ENCODE measurements at places on chromosomes 2 and 18.

GRCh38 chr2:223049356-223049755, 2.6 kb upstream of the KCNE4 start:
- no peak for DNase-seq

DNA sequence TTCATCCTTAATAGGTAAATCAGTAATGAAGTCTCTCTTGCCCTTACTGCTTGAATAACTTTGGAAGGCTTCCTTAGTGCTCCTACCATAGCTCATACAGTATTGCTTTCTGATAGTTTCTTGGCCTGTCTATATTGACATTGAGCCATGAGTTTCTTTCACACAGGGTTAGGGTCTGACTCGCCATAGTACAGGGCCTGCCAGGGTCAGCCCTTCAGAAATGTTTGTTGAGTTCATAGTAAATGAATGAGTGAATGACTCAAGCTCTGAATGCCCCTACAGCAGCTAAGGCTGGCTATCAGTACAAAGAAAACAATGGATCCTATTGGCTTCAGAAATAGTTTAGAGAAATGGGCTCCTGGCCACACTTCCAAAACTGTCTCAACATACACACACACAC, 65.0 kb upstream of the LRATD1 start:
- no peak for DNase-seq

GRCh38 chr2:230942920-230943896, 18.2 kb upstream of the GPR55 start:
- DNase-seq, result no peak

- DNase-seq, result no peak
Observed at GRCh38 chr2:48755473-48755872, at the start of gene LHCGR. Gene LHCGR (minus strand): TSS chr2:48755724. CDS start chr2:48755671, 53 bp downstream.

- peak; percentile 85 for DNase-seq
Observed at GRCh38 chr2:32865399-32866068, 81.2 kb upstream of the LTBP1 start.

DNA sequence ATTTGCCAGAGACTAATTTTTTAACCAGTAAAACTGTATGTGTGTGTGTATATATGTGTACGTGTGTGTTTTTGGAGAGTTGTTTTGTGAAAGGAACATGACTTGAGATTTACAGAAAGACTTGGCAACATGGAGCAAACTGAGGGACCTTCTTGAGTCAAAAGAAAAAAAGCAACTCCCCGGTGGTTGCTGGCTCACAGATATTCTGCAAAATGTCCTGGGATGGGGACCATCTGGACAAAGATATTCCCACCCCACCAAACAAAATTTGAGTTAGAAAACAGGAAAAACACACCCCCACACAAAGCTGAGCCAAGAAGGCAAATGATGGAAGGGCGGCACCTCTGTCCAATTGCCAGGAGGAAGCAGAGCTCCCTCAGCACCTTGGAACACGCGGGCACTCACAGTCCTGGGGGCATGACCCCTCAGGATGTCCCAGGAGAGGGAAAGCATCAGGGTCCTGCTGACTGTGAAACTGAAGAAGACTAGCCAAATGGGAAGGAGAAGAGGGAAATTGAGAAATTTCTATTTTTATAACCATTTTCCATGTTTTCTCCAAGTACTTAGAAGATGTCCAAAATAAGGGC, 290.2 kb upstream of the ACVR2A start:
- no peak for DNase-seq

DNA sequence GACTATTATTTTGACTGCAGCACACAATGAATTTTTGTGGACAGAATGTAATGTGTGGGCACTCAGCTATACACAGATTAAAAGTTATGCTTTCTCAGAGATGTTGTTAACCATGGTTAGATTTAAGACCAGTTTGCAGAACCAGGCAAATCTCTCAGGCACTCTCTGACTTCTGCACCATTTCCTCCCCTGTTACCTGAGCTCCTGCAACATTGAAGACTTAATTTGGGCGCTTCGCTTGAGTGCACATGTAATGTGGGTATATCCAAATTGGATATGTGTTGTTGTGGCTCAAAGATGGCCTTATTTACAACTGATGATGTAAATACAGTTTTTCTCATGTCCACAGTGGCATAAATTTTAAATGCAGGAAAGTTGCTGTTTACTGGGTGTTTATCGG, 469.4 kb downstream of the PTPRM start:
- no peak for DNase-seq

DNA sequence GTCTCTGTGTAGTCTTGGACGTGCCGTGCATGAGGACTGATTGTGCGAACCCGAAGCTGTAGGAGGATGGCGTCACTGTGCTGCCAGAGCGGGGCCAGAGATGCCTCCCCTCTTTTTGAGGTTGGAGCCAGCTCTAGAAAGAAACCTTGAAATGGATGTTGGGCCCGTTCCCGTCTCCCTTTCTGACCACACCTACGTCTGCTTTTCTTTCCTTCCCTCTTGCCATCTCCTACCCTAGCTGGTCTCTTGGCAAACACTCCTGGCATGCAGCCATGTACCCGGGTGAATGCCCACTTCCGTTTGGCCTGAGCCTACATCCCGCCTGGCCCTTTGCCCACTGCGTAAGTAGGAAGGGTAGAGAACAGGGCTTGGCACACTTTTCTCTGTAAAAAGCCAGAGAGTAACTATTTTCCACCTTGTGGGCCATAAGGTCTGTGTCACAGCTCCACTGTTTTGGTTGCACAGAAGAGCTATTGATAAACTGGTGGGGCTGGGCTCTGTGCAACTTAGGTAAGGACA, 37.4 kb downstream of the SH3BP4 start:
- no peak for DNase-seq

- DNase-seq, result no peak
Observed at GRCh38 chr2:125070726-125071505, 1045.8 kb downstream of the CNTNAP5 start.

GRCh38 chr2:8761529-8762164, 75.8 kb downstream of the KIDINS220 start:
- DNase-seq, result no peak

DNA sequence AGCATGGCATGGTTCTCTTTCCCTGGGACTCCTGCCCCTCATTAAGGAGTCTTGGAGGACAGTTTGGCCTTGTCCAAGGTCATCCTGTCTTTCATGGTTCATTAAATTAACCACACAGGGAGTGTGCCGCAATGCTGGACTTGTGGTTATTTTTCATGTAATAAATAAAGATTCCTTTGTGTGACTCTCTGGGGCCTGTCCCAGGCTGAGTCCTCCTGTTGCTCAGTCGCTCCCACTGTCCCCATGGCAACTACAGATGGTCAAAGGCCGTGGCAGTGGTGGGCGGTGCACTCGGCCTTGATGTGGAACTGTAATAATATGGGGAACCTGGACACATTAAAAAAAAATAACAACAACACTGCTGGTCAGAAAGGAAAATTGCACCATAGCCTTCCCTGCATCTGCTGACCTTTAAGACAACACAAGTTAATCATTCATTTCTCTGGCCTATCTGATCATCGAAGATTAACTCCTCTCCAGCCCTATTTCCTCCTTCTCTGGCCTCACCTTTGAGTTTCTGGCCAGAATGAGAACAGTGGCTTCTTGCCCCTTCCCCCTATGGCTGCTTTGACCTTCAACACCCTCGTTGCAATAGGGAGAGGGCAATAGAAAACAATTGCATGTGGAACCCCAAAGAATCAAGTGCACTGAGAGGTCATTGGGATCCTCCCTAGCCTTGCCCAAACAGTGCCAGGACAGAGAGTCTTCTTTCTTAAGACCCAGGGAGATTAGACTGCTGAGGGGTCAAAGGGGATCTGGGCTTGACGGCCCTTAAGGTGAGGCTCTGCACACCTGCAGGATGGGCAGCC, 44.7 kb downstream of the PSD4 start:
- DNase-seq, result no peak

- DNase-seq, result no peak
Observed at GRCh38 chr18:49813069-49813318, 339 bp downstream of the ACAA2 start.

DNA sequence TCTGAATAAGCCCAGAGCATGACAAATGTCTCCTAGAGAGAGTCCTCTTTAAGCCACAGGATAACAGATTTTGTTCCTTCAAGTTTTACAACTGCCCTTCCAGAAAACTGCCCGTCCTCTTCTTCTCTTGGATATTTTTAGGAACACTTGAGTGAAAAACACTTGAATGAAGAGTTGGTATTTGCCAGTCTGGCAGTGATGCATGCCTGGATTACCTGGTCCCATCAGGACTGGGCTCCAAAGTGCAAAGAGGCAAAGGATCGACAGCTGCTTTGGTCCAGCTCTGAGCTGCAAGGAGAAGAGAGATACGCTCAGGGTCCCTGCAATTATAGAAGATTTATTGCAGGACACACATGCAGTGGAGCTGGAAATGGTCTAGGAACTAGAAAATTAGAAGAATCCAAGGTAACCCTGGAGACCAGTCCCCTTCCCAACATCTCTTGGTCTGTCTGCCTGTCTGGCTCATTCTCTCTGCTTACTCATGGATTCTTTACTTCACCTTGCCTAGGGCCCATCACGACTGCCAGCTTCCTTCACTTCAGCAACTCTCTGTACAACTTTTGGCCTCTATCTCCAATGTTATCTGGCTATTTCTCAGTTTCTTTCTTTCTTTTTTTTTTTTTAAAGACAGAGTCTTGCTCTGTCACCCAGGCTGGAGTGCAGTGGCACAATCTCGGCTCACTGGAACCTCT, 112.1 kb upstream of the SIX2 start:
- no peak for DNase-seq

DNA sequence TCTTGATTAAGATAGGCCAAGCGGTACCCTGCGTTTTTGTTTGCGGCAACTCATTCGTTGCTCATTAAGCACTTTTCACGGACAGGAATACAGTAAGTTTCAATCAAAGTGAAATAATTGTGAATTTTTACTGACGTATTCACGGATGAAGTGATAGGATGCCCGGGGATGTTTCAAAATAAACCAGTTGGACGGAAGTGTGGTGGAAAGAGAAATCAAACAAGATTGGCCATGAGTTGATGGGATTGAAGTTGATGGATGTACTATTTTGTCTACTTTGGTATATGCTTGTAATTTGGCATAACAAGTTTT, 481 bp downstream of the TMEM177 start:
- DNase-seq, result no peak

- DNase-seq, result no peak
Observed at GRCh38 chr18:45161850-45162249, 453.4 kb upstream of the SLC14A2 start.

DNA sequence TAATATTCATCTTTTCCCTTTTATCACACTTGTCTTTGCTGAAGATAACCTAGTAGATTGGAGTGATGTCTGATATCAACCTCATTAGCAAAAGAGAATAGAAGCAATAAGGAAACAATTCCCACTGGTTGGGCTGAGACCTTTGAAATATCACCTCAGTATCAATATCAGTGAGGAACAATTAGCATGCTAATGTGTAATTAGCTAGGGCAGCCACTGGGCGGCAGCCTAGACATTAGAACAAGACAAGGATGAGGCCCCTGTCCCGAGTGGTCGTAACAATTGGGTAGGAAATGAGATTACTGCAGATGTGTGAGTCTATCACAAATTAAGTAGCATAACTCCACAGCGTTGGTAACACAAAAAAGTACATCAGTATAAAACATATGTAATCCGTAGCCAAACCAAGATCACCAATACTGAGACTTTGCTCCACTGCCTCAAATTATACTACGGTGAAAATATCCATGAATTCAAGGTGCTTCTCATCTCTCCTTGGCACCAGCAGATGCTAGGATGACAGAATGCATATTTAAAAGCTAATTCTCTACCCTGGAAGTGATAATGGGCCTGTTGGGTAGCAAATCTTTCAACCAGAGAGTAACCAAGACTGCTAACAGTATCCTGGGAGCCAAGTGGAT, 99.1 kb downstream of the ALPK2 start:
- DNase-seq, result no peak

- no peak for DNase-seq
Observed at GRCh38 chr2:225309516-225309915, 90.0 kb upstream of the NYAP2 start.

- DNase-seq, result peak; percentile 34
Observed at GRCh38 chr2:237662671-237663093, 35.3 kb downstream of the LRRFIP1 start.

GRCh38 chr2:46748735-46749531, 166.7 kb downstream of the MCFD2 start:
- peak; percentile 21 for DNase-seq
